Mesenchymal stem cell (in vitro differentiated cells and primary cell): ENCODE measurements at places on chromosomes 7 and 10.

GRCh38 chr7:42790196-42790595, 121.7 kb downstream of the C7orf25 start:
- DNase-seq, result no peak

GRCh38 chr7:132759482-132760243, 183.4 kb upstream of the PLXNA4 start:
- DNase-seq, result no peak

- no peak for DNase-seq
Observed at GRCh38 chr7:113444261-113444660, 325.9 kb upstream of the SMIM30 start.

- no peak for DNase-seq
Observed at GRCh38 chr10:12668634-12669033, 319.3 kb downstream of the CAMK1D start.

DNA sequence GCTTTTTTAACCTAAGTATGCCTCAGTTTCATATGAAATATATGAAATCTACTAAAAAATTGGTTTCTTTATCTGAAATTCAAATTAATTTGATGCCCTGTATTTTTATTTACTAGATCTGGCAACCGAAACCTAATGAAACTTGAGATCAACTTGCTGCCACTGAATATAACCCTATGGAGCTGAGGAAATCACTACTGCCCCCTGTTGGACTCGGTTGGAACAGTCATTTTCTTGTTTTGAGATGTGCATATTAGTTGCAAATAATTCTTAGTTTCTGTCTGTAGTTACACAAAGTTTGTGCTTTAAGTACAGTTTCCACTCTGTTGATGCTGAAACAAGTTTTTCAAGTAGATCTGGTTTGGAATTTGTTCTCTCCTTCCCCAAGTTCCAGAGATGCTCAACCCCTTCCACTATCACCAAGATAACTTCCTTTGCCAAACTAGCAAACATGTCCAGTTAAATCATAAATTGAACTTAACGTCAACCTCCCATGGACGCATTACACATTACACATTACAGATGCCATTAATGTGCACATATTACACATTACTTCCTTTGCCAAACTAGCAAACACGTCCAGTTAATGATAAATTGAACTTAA, 22.2 kb upstream of the EXOC4 start:
- peak; percentile 51 for DNase-seq

DNA sequence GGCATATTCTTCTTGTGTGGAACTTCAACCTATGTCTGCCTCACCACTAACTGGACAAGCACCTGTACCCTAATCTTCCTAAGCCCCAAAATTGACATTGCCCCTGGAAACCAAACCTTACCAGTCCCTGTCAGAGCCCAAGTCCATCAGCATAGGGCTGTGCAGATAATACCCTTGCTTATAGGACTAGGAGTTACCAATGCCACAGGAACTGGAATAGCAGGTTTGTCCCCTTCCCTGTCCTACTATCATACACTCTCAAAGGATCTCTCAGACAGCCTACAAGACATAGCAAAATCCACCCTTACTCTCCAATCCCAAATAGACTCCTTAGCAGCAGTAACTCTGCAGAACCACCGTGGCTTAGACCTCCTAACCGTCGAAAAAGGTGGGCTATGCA, 19.8 kb downstream of the ZNF107 start:
- DNase-seq, result no peak
